AG04449 (cell line): ENCODE measurements at places on chromosomes 4 and X.

DNA sequence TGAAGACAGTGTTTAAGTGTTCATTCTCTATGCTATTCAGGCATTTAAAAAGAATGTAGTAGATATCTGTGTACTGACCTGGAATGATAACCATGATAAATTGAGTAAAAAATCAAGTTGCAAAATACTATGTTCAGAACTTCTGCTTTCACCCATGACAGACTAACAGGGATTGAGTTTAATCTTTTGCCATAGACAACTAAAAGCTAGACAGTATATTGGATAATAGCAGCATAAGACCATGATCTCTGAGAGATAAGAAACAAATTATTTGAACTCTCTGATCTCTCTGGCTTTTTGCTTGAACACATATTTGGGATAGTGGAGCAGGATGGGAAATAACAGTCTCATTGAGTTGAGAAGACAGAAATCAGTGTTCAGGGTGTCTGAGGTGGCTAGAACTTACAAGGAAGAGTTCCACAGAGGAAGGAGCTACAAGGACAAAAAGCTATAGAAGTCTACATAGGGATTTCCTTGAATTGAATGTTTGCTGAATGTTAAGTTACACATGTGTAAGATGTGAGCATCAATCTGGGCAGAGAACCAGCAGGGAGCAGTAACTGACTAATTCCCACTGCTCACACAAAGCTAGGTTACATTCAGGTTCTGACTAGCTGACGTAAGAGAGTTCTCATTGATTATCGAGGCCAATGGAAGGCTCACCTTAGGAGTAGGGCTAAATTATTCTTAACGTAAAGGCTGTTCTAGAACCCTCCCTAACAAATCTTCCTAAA is 60.4 kb downstream of the SLC30A9 start:
- no peak for DNase-seq

- no peak for DNase-seq
Measured at GRCh38 chr4:90219822-90220221, 92.6 kb downstream of the CCSER1 start.

GRCh38 chr4:11019451-11020240 is 335.1 kb upstream of the CLNK start:
- DNase-seq, result no peak

DNA sequence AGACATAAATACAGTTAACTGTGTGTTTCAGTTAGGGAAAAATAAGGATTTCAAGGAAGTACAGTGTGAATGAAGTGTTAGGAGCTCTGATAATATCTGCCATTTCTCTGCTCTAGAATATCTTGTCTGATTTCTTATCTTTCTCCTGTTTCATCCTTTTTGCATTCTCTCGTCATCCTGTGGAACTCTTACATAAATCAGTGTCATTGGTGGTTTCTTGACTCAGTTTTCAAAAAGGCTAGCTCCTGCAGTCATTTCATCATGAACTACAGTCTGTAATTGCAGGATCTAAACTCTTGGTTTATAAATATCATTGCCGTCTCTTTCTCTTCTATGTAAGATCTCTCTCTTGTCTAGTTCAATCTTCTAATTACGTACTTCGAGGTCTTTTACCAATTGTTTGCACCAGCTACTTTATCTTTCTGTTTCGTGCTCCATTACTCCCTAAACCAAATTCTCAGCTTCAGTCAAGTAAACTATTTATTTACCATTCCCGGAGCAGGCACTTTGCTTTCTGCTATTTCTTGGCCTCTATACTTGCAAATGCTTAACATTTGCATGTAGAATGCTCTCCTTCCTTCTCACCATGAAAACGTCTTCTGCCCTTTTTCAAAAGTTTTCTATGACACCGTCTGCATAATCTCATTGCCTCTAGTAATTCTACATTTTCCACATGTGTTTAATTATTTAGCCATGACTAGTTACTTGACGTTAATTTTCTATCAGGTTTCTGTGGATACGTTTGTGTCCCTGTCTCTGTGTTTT is 294.0 kb downstream of the TENM3 start:
- no peak for DNase-seq

- no peak for DNase-seq
Measured at GRCh38 chrX:68261060-68261672, 172.1 kb downstream of the OPHN1 start.
